ENCODE measurements at places on chromosomes 16 and 17.

DNA sequence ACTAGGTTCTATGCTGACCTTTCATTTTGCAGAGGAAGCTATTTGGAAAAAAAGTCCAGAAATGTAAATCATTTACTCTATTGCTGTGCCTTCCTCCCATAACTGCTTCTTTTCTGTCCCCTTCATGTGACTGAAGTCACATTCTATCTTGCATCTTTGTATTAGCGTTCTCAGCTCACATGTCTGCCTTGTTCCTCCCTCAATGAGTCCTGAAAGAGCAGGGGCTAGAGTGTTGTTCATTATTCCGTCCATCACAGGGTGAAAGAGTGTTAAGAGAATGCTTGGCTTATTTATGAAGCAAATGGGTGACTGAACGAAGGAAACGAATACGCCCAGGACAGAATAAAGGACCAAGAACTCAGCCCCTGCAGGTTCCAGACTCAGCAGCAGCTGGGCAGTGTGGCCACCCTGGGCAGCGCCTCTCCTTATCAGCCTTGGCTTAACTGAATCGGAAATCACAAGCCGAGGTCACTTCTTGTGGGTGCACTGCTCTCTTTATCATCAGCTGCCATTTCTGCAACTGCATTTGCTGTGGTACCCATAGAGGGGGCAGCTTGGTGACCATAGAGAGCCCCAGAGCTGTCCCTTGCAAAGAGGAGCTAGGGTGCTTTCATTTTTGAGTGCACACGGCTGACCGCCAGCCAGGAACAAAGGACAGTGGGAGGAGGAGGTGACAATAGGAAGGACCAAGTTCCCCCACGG lies 1.8 kb upstream of the PIK3R6 start:
- DNase-seq, result no peak

GRCh38 chr17:4492721-4493561 lies 5.7 kb upstream of the SPNS2 start:
- DNase-seq, result no peak

GRCh38 chr17:43611230-43611969 lies 50.3 kb downstream of the MEOX1 start:
- no peak for DNase-seq

- DNase-seq, result no peak
These were observed 47.7 kb downstream of the CFDP1 start for GRCh38 chr16:75385507-75386152.

DNA sequence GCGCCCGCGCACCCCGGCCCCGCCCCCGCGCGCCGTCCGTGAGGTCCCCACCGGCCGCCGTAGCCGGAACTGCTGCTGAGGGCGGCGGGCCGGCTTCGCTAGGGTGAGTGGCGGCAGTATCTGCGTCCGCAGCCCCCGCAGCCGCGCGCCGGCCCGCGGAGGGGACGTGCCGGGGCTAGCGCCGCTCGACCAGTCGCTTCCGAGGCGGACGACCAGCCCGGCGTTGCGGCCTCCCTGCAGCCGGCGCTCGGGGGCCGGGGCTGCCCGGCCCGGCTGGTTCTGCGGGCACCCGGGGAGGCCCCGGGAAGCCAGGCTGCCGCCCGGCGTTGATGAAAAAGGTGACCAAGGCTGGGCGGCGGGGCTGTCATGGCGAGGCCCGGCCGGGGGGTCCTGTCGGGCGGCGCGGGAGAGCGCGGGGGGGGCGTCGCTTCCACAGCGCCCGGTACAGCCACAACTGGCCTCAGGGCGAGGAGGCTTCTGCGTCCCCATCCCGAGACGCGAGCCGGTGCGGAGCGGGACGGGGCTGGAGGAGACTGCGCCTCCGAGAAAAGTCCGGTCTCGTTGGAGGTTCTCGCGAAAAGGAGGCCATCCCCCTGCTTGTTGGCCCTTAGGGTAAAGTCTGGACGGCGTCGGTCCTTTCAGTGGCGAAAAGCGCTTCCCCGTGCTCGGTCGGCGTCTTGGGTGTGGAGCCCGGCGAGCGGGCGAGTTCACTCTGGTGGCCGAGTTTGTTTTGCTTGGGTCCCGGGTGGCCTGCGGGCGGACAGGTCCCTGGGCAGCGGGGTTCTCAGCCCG lies at the start of gene CRAMP1:
TSS of gene CRAMP1 (plus strand) at position 41 of the 792 bp plus-strand sequence. CDS start 2,280 bp downstream, outside the sequence.
- no peak for DNase-seq

- DNase-seq, result peak; percentile 84
These were observed 20.3 kb downstream of the METRNL start for GRCh38 chr17:83099570-83100181.

GRCh38 chr17:78355045-78355641 lies 4.7 kb downstream of the SOCS3 start:
- DNase-seq, result no peak

DNA sequence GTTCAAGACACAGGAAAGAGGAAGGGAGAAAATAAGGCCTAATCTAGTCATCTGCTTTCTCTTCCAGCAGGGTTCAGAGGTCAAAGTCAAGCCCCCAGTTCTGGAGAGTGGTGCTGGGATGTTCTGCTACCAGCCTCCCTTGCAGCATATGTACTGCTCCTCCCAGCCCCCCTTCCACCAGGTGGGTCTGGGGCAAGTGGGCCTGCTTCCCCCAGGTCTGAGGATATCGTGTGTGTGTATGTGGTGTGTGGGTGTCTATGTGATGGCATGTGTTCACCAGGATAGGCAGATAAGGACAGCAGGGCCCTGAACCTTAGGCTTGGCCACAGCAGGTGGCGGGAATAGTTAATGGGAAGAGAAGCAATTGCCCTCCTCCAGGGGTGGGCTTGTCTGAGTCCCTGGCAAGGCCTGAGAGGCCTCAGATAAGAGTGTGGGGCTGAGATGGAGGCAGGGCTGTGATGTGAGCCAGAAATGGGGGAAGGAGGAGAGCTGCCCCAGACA lies 21.1 kb downstream of the FOXN1 start:
- no peak for DNase-seq
